CD4-positive, alpha-beta T cell (primary cell): ENCODE measurements at places on chromosomes 5 and 9. TPM values are rescaled to one million over a fixed set of nuclear protein-coding genes. Genes with fewer than 3 reads are reported as not detected.

The SLC31A1 gene
- 12.1 TPM for total RNA-seq

GRCh38 chr9:81613002-81613812, 76.1 kb downstream of the TLE1 start:
- no peak overlapping the region for H3K4me3 ChIP-seq
- H3K27me3 ChIP-seq = no peaks in the 10 kb centered on the region
- H3K27ac ChIP-seq = no peak overlapping the region
- no peaks in the 10 kb centered on the region for H3K4me1 ChIP-seq

DNA sequence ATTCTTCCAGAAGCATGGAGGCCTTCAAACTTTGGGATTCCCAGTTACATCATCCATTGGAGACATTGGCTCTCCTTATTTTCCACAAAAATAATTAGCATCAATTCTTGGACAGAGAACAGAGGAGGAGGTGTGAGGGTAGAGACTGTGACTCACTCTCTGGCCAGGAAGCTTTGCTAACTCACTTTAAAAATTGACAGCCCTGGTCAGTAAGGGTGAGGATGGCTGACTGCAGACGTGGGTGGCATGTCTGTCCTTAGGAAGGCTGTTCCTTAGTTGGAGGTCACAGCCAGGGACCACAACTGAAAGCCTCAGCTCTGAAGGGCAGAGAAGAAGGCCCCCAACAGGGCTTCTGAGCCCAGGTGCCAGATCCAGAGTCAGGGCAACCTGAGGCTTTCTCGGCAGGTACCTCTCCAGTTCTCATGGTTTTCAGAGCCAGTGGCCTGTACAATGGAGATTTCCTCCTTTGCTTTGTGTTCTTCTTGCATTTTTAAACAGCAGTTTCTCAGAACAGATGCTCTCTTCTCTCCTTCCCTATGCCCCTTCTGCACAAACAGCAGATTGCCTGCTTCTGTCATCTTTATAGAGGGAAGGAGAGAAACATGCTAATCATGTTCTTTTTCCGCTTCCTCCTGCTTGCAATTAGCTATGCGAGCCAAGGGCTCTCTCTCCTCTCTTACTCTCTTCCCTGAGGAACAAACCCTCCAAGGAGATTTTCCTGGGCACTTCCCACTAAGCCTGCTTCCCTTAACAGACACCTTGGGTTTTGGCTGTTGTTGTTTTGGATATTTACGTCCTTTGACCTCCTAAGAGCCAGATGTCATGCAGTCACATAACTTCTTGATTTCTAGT, 92.5 kb upstream of the ZNF366 start:
- no peaks in the 10 kb centered on the region for H3K4me1 ChIP-seq
- DNase-seq = no peak
- H3K27ac ChIP-seq = no peak overlapping the region
- no peaks in the 10 kb centered on the region for H3K36me3 ChIP-seq
- H3K27me3 ChIP-seq = no peaks in the 10 kb centered on the region

DNA sequence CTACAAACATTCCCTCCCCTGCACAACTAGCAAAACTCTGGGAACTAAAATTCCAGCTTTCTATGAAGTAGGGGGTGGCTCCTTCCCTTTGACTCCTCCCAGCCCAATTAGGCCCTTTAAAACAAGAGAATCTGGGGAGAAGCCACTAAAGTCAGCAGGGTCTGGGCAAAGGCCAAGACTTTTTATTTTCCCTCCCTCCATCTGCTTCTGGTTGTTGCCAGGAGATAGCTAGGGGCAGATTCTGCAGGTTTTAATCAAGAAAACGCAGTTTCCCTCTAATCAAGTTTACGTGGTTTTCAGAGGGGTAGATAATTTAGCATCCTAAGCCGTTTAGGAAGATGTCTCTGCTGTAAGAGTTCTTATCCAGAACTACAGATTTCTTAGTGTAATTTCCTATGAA, 114.5 kb upstream of the CDH6 start:
- no peak overlapping the region for H3K27ac ChIP-seq
- no peaks in the 10 kb centered on the region for H3K4me1 ChIP-seq
- no peak for DNase-seq
- H3K27me3 ChIP-seq = no peaks in the 10 kb centered on the region
- no peak overlapping the region for H3K4me3 ChIP-seq
- no peaks in the 10 kb centered on the region for H3K36me3 ChIP-seq

The DYNC2I2 gene
- 2.2 TPM for total RNA-seq

DNA sequence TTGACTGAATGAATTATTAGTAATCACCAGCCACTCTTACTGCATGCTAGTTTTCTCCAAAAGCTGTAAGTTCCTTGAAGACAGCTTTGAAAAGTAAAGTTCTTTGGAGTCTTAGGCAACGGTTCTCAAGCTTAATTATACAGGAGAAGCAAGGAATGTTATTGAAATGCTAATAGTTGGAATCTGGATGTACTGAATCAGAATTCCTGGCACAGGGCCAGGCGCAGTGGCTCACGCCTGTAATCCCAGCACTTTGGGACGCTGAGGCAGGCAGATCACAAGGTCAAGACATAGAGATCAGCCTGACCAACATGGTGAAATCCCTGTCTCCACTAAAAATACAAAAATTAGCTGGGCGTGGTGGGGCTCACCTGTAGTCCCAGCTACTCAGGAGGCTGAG, 33.4 kb downstream of the GRIA1 start:
- no peaks in the 10 kb centered on the region for H3K36me3 ChIP-seq
- no peaks in the 10 kb centered on the region for H3K27me3 ChIP-seq
- no peaks in the 10 kb centered on the region for H3K4me1 ChIP-seq
- no peak overlapping the region for H3K4me3 ChIP-seq
- DNase-seq = no peak

DNA sequence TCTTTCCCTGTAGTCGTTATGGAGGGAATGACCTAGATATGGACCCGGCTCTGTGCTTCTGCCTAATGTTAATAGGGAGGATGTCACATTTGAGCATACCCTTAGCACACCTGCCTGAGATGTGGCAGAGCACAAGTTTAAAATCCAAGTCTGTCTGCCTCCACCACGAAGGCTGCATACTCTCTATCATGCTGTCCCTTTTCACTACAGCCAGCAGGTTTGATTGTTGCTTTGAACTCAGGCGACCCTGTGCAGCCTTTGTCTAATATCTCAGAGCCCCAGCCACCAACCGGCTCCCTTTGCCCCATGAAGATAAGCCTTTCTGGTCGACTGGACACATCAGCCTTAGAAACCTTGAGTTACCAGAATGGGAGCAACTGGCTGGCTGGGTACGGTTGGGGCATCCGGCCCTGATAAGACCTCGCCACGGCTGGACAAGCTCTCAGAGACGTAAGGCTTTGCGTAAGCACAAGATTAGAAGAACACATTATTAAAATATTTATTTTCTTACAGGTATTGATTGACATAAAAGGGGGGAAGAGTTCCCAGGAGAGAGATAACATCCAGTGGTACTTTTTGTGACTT, 222.0 kb upstream of the TRIM32 start:
- H3K36me3 ChIP-seq = no peaks in the 10 kb centered on the region
- H3K4me1 ChIP-seq = no peaks in the 10 kb centered on the region
- H3K27me3 ChIP-seq = no peaks in the 10 kb centered on the region

The CDC20B gene
- total RNA-seq = not detected

- H3K4me3 ChIP-seq = no peak overlapping the region
- H3K36me3 ChIP-seq = peaks cover 57% of the 10 kb centered on the region
- H3K4me1 ChIP-seq = no peaks in the 10 kb centered on the region
- H3K27ac ChIP-seq = no peak overlapping the region
Observed at GRCh38 chr5:133980652-133981051, 12.2 kb upstream of the C5orf15 start.

DNA sequence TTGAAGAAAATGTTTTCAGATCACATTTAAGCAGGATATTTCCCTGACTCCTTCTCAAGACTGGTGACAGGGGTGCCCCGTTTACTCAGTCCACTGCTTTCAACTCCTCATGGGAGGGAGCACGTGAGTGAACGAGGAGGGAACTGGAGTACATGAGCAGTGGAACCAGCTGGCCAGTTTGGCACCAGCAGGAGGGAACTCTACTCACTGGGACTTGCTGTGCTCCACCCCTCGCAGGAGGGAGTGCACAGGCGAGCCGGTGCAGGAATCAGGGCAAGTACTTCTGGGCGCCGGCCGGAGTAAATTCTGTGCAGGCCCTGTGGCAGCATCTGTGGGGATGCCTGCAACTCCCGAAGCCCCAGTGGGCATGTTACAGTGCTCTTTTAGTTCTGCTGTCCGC, 1941.1 kb upstream of the C9orf72 start:
- no peaks in the 10 kb centered on the region for H3K27me3 ChIP-seq
- no peak overlapping the region for H3K4me3 ChIP-seq
- no peak for DNase-seq
- H3K4me1 ChIP-seq = no peaks in the 10 kb centered on the region
- no peak overlapping the region for H3K27ac ChIP-seq

The IFNB1 gene
- not detected for total RNA-seq

- no peaks in the 10 kb centered on the region for H3K4me1 ChIP-seq
- H3K36me3 ChIP-seq = no peaks in the 10 kb centered on the region
- DNase-seq = no peak
- H3K4me3 ChIP-seq = no peak overlapping the region
- H3K27ac ChIP-seq = no peak overlapping the region
Observed at GRCh38 chr5:101326766-101327165, 423.7 kb upstream of the ST8SIA4 start.

The ENTREP1 gene
- total RNA-seq = 0.14 TPM

The C5orf24 gene
- 36.5 TPM for total RNA-seq

- no peak overlapping the region for H3K4me3 ChIP-seq
- DNase-seq = no peak
- no peaks in the 10 kb centered on the region for H3K4me1 ChIP-seq
- H3K27me3 ChIP-seq = no peaks in the 10 kb centered on the region
Observed at GRCh38 chr9:110104261-110104809, 103.6 kb downstream of the C9orf152 start.

The ADGRV1 gene
- total RNA-seq = 1.2 TPM

DNA sequence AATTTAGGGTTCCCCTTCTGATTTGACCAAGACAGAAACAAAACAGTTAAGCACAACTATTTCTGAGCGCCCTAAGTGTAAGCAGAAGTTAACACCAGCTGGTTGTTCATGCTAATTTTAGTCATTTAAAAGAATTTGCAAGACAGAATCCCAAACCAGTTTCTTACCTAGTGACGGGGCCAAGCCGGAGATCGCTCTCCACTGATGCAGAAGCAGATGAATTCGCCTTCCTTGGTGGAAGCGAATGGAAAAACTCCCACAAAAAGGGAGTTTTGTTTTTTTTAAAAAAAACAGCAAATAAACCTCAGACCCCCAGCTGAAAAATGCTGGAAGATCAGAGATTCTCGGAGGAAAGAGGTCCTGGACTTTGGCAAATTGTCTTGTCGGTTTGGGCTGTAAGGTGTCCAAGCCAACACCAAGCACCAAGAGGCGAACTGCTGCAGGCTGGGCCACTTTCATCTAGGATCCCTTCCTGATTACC, 47.4 kb upstream of the GLDC start:
- H3K36me3 ChIP-seq = no peaks in the 10 kb centered on the region
- no peak overlapping the region for H3K27ac ChIP-seq
- no peak for DNase-seq
- H3K4me1 ChIP-seq = no peaks in the 10 kb centered on the region
- H3K27me3 ChIP-seq = no peaks in the 10 kb centered on the region

DNA sequence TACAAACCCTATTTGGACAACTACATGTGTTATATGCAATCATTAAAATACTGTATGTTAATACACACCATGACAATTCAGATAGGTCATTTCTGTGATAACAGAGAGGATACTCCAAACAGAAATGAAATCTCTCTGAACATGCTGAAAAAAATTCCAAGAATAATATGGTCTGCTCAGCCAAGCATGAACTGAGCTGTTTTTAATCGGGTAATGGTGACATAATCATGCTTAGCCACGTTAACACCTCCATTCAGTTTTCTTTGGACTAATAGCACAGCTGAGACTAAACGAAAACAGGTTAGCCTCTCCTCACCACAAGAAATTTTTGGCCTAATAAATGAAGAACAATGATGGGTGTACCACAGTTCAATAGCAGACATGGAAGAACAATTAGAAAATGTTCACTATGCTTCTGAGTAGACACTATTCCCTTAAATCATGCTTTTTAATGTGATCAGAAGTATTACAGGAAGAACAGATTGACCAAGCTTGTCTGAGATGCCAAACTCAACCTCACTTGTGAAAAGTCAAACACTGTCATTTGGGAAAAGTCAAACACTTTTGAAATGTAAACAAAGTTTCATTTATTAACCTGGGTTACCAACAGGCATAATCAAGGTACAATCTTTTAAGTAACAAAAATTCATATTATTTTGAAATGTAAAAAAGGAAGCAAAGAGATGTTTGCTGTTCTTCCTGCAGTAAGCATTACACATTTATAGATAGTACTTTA, 19.4 kb downstream of the RAB14 start:
- peaks cover 83% of the 10 kb centered on the region for H3K36me3 ChIP-seq
- H3K4me1 ChIP-seq = peaks cover 11% of the 10 kb centered on the region
- no peaks in the 10 kb centered on the region for H3K27me3 ChIP-seq
- no peak overlapping the region for H3K4me3 ChIP-seq
- no peak overlapping the region for H3K27ac ChIP-seq

DNA sequence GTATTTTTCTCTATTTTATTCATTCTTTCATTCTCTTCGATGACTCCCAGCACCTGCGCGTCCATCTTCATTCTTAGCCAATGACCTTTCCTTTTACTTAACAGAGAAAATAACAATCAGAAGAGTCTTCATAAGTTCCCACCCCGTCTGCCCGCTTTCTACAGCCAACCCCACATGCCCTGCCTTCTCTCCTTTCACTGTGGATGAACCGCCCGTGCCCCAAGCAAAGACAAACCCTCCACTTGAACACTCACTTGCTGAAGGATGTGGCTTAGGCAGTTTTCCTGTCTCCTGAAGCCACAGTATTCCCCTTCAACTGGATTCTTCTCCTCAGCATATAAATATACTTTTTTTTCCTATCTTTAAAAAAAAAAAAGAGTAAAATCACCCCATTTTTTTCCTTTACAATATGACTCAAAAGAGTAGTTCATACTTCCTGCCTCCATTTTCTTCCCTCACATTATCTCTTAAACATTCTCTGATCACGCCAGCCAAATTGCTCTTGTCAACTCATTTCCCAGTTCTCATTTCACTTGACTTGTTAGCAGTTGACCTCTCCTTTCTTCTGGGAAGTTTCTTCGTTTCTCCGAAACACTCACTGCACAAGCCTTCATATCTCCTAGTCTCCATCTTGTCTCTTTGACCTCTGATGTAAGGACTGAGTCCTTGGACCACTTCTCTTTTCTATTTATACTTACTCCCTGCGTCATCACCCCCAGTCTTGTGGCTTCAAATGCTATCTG, 11.1 kb downstream of the NIPSNAP3B start:
- no peak overlapping the region for H3K4me3 ChIP-seq
- no peak overlapping the region for H3K27ac ChIP-seq
- no peaks in the 10 kb centered on the region for H3K27me3 ChIP-seq
- no peaks in the 10 kb centered on the region for H3K36me3 ChIP-seq
- H3K4me1 ChIP-seq = no peaks in the 10 kb centered on the region

The KIF4B gene
- not detected for total RNA-seq
